ENCODE measurements at places on chromosomes 7 and 10.

DNA sequence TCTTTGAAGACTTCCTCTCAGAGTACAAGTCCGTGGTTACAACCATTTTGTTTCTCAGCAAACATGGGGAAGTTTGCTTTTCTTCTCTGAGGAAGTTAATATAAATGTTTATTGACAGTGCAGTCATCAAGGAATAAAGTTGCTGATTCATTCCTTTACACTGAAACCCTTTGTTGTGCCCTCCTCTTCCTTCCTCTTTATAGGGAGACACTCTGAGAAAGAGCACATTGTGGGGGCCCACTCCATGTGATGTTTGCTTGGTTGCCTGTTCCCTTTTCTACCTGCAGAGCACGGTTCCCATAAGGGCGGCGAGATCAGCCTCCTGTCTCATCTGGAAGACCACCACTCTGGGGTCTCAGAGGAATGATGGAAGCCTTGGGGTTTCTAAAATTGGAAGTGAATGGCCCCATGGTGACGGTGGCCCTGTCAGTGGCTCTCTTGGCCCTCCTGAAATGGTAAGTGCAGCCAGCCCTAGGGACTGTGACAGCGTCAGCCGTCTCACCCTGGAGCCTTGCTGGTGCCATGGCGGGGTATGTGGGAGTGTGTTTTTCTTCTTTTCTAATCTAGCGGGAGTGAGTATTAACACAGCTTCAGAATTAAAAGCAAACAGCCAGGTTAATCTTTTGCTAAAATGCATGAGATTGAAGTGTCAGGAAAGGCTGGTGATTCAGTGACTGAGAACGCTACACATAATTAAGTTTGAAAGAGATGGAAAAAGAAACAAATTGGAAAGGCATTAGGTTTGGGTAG, at the start of gene TBXAS1:
TBXAS1 (plus strand) TSS at position 240 of the 750 bp plus-strand sequence; CDS start at position 367, 127 bp downstream.
- DNase-seq: peak; percentile 58

GRCh38 chr7:18087687-18088078, 60.0 kb upstream of the PRPS1L1 start:
- DNase-seq: peak; percentile 35

DNA sequence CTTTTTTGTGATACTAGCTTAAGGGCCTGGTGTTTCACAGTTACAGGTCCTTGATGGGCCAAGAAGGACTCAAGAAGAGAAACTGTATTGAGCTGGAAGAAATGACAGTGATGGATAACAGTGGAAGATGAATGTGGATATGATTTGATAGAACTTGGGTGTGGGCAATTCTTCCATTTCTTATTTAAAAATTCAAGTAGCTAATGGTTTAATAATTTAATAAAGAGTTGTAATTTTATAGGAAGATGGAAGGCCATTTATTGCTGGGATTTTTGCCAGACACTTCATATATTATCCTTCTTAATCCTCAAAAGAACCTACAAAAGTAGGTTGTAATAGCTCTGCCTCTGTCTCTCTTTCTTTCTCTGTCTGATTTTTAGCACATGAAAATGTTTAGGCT, 21.3 kb upstream of the AKR1B1 start:
- DNase-seq: no peak

DNA sequence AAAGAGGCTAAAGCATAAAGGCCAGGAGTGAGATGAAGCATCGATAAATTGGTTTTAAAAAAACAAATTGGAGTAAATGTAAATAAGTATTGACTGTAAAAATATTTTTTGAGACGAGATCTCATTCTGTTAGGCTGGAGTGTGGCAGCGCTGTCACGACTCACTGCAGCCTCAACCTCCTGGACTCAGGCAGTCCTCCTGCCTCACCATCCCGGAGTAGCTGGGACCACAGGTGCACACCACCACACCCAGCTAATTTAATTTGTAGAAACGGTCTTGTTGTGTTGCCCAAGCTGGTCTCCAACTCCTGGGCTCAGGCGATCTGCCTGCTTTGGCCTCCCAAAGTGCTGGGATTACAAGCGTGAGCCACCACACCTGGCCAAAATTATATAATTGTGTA, 17.8 kb downstream of the HNRNPA2B1 start:
- DNase-seq: no peak

GRCh38 chr10:15748126-15748525, 28.4 kb upstream of the ITGA8 start:
- DNase-seq: no peak

GRCh38 chr7:26461518-26461917, 169.9 kb downstream of the SNX10 start:
- DNase-seq: no peak

GRCh38 chr7:146117576-146117975, 975 bp downstream of the CNTNAP2 start:
- no peak for DNase-seq

DNA sequence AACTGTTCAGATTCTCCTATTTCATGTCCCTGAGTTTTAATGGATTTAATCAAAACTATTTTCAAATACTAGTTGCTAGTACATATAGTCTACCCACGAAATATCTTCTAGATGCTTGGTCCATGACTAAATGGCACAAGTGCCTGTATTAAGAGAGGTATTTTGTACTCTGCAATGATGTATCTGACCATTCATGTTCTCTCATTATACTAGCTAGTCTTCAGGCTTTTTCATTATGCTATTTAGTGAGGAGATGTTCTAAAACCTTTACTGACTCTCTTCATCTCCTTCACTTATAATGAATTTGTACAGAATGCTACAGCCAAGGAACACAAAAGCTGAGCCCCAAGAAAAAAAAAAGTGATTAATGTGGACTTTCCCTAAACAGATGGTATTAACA, 222.5 kb downstream of the AHR start:
- no peak for DNase-seq

DNA sequence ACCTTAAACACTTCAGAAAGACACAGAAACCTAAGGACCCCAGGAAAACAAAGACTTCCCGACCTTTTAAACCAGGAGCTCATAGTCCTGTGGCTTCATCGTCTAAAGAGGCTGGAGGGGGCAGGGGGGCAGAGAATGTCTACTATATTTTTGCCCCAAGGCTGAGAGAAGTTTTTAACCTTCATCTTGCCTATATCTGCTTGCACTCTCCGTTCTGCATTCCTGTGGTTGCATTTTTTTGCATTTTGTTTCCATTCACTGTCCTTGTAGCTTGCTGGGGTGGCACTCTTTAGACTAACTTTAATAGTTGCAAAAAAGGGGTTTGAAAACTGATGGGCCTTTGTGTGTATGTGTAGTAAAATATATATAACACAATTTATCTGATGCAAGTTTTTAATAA, 23.7 kb downstream of the PRKAR2B start:
- no peak for DNase-seq

- no peak for DNase-seq
These were observed 184.1 kb upstream of the PFKP start for GRCh38 chr10:2883238-2883637.

DNA sequence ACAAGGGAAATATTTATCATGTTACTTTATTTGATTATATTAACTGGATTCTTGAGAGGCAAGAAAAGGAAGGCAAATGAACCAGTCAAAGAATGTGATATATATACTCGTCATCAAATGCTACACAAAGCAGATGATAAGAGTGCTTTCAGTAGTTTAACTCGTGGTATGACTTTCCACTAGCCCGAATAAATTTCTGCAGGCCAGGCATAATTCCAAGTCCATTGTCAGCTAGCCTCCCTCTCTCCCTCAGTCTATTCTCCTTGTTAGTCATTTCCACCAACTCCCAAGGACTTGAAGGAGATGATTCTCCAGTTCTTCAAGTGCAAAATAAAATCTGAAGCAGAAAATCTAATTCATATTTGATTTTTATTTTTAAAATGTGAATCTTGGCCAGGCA, 190.5 kb downstream of the GLI3 start:
- no peak for DNase-seq

DNA sequence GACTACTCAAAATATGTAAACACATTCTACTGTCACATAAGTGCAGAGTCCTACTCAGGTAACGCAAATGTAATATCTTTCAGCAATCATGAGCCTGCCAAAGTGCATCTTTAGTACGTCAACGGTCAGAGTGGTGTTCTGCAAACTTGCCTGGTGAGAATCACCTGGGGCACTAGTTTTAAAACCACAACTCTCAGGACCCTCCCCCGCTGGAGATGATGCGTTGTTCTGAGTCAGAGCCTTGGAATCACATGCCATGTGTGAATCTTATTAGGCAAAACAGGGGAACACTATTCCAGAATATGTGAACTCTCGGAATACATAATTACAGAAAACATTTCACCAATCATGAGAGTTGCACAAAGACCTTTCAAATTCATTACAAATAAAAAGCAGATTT, 115.7 kb downstream of the TPK1 start:
- no peak for DNase-seq

- DNase-seq: no peak
These were observed 40.4 kb downstream of the RASGEF1A start for GRCh38 chr10:43226441-43226840.

DNA sequence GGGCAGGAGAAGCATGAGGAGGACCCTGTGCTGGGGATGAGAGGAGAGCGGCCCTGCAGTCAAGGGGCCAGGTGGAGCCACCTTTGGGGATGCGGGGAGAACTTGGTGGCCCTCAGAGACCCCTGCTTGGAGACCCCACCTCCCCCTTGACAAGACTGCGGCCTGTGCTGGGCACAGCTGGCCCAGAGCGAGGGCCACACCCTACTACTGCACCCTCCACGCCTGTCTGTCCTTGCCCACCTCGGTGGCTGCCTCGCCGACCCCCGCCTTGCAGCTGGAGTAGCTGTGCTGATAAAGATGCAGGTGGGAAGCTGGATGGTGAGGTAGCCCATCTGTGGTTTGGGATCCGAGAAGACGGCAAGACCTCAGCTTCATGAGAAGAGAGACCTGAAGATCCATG, 186.8 kb downstream of the MGMT start:
- DNase-seq: no peak

GRCh38 chr7:120709972-120710320, 148.0 kb downstream of the TSPAN12 start:
- DNase-seq: no peak

DNA sequence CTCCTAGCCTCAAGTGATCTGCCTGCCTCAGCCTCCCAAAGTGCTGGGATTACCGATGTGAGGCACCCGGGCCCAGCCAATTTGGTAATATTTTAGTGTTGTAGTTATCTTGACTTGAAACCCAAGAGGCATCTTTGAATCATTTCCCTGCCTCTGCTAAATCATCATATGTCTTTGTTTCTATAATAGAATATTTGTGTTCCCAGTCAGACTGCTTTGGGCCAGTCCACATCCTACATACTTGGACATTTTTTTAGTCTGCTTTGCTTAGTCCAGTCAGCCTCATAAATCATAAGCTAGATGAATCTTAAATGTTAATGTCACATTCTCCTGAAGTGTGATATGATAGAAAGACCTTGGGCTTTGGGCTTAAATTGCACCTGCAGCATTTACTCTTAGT, 5.9 kb downstream of the STAM start:
- DNase-seq: no peak

GRCh38 chr10:18860631-18861240, 187.9 kb upstream of the MALRD1 start:
- DNase-seq: peak; percentile 2

- no peak for DNase-seq
These were observed 84.2 kb downstream of the AUTS2 start for GRCh38 chr7:69682518-69682917.

DNA sequence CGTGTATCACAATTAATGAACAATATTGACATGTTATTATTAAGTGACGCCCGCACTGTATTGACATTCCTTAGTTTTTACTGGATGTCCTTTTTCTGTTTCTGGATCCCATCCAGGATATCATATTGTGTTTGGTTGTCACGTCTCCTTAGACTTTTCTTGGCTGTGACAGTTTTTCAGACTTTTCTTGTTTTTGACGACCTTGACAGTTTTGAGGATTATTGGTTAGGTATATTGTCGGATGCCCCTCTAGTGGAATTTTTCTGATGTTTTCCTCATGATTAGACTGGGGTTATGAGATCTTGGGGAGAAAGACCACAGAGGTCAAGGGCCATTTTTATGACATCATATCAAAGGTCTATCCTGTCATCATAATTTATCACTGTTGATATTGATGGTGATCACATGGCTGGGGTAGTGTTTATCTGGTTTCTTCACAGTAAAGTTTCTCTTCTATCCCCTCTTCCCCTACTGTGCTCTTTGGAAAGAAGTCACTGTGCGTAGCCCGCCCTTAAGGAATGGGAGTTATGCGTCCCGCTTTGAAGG, 11.1 kb downstream of the TAF3 start:
- no peak for DNase-seq

GRCh38 chr7:77351539-77352004, 64.6 kb downstream of the GSAP start:
- peak; percentile 17 for DNase-seq

GRCh38 chr10:1110674-1111119, 54.5 kb downstream of the WDR37 start:
- no peak for DNase-seq

GRCh38 chr7:117667456-117667855, 187.6 kb downstream of the CFTR start:
- no peak for DNase-seq

- no peak for DNase-seq
These were observed 105.2 kb upstream of the PPIF start for GRCh38 chr10:79241990-79242619.

GRCh38 chr10:27995311-27995710, 3.6 kb downstream of the ODAD2 start:
- no peak for DNase-seq

GRCh38 chr7:92020636-92021035, 80.0 kb downstream of the AKAP9 start:
- DNase-seq: no peak

GRCh38 chr10:4453950-4454349, 372.1 kb upstream of the AKR1E2 start:
- no peak for DNase-seq

- DNase-seq: no peak
These were observed 97.9 kb downstream of the TMEM168 start for GRCh38 chr7:112692333-112692732.

DNA sequence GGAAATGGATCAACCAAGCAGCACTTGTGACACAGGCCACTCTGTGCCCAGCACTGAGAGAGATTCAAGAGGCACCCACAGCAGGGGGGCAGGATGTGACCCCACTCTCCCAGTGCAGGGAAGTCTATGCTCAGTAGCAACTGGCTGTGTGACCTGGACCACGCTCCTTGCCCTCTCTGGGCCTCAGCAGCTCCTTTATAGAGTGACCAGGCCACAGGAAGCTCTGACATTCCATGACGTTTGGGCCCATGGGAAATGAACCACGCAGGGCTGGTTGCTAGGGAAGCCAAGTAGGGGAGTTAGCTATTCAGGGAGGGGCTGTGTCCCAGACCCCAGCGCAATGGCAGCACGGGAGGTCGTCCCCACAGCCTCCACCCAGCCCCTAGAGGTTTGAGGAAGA, 232.6 kb downstream of the USP6NL start:
- DNase-seq: no peak

- no peak for DNase-seq
These were observed 38.9 kb downstream of the DNAJB12 start for GRCh38 chr10:72315611-72316385.

- DNase-seq: no peak
These were observed 17.0 kb upstream of the GIMAP2 start for GRCh38 chr7:150668472-150668911.

- no peak for DNase-seq
These were observed 8.8 kb upstream of the STEAP4 start for GRCh38 chr7:88315522-88315921.

GRCh38 chr7:4097001-4097609, 585.0 kb upstream of the FOXK1 start:
- DNase-seq: no peak

- DNase-seq: no peak
These were observed 13.6 kb upstream of the KAZALD1 start for GRCh38 chr10:101047961-101048892.

All from Ammon's horn (tissue), 1 donor.